ENCODE measurements at places on chromosomes 7 and 10.

- DNase-seq = peak; percentile 69
Observed at GRCh38 chr7:46908770-46909169, 673.1 kb downstream of the TNS3 start.

- DNase-seq = no peak
Observed at GRCh38 chr10:75801121-75801520, 369.7 kb downstream of the LRMDA start.

DNA sequence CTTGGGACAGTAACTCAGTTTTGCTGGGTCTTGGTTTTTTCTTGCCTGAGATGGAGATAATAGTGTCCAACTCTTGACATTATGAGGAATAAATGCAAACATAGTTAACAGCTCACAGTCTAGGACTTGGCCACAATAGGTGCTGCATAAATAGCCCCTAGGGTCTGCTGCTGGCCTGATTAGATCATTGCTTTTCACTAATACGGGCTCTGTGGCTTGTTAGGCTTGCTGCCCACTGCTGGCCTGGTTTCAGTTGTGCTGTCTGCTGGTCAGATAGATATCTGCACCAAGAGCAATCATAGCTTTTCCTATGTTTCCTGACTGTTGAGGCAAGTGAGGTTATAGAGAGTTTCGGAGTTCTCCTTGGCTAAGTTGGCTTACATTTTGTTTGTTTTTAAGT, 246.1 kb downstream of the DNAJB9 start:
- DNase-seq = no peak

- no peak for DNase-seq
Observed at GRCh38 chr10:127972751-127973357, 66.0 kb downstream of the PTPRE start.

GRCh38 chr10:112952282-112953173, 2.5 kb downstream of the TCF7L2 start:
- no peak for DNase-seq

DNA sequence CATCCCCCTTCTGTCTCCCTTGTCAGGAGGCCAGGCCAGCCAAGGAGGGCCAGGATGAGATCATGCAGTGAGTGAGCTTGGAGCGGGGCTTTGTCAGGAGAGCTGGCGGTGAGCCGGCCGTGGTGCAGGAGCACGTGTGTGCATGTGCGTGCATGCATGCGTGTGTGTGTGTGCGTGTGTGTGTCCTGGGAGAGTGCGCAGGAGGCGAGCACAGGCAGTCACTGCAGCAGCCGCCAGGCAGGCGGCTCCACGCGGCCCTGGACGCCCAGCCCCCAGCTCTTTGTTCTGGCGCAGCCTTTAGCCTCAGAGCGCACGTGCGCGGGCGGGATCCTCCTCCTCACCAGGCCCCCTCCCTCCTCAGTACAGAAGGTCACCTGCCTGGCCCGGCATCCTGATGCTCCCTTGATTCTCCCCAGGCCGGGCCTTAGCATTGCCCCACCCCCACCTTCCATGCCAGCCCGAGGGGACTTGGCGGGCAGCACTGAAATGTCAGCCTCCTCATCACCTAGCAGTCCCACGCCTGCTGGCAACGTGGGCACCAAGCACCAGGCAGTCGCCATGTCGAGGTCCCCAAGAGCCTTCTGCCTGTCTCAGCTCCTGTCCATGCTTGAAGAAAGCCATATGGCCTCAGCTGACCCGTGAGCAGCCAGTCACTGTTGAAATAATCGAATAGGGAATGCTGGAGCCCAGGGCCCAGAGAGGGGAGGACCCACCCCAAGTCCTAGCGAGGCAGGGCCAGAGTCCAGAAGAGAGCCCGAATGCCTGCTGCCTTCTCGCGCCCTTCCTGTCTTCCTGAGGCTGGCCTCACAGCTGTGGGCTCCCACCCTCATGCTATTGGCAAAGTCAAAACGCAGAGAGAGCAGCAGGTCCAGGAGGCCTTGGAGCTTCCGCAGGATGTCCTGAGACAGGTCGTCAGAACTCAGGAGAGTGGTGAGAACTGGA, 125.9 kb upstream of the PPIF start:
- peak; percentile 84 for DNase-seq
